ENCODE measurements at places on chromosomes 12 and 14.

DNA sequence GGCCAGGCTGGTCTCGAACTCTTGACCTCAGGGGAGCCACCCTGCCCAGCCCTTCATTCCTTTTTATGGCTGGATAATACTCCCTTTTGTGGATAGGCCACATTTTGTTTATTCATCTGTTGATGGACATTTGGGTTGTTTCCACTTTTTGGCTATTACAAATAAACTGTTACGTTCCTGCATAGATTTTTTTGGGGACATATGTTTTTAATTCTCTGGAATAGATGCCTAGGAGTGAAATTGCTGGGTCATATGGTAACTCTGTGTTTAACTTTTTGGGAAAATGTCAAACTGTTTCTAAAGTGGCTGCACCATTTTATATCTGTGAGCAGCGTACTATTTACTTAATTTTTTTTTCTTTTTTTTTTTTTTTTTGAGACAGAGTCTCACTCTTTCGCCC lies 9.8 kb downstream of the KMT5A start:
- no peak for DNase-seq

DNA sequence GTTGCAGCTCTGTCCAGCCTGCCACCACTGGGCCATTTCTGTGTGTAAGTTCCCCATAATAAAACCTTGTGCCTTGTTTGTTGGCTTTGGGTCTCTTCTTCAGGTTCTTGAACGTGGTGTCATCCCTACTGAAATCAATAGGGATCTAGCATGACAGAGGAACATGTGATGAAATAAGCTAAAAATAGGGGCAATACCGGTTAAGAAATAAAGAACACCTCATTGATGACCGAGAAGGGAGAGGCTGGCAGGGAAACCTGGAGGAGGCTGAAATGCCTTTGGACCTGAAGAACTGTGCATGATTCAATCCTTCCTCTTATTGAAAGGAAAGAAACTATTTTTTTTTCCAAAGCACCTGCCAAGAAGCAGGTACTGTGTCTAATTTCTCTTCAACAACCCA lies 172.3 kb downstream of the PPM1H start:
- no peak for DNase-seq

DNA sequence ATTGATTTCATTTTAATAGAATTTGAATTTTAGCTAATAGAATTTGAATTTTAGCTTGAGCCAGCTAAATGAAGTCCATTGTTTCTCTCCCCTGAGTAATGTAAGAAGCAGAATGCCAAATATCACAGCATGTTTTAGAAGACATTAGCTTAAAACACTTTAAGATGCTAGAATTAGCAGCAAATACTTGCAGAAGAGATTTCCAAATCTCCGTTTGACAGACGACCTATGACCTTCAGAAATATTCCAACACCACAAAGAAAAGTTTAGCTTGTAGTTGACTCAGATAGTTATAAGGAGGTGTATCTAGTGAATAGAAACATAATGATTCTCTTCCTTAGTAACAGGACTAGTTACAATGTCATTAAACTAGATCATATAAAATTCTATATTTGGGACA lies 51.7 kb upstream of the MYF6 start:
- DNase-seq: no peak

DNA sequence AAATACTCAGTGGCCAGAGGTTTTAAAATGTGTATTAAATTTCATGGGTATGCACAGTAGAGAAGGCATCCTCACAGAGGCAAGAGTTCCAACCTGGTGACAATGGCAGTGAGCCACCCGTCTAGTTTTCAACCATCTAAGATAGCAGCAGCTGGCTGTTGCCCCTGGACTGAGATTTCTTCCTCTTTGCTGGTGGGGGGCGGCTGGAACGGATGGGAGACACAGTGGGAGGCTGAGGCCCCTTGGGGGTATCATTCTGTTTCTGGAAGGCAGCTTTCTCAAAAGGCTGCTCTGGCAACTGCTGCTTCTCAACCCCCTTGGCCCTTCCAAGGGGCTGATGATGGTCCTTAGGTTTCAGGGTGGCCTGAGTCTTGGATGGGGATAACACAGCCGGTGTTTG lies 1.0 kb upstream of the IFFO1 start:
- no peak for DNase-seq

- no peak for DNase-seq
Measured at GRCh38 chr12:132525833-132526455, 36.0 kb downstream of the FBRSL1 start.

- DNase-seq: no peak
Measured at GRCh38 chr12:3685830-3686229, 67.1 kb downstream of the CRACR2A start.

DNA sequence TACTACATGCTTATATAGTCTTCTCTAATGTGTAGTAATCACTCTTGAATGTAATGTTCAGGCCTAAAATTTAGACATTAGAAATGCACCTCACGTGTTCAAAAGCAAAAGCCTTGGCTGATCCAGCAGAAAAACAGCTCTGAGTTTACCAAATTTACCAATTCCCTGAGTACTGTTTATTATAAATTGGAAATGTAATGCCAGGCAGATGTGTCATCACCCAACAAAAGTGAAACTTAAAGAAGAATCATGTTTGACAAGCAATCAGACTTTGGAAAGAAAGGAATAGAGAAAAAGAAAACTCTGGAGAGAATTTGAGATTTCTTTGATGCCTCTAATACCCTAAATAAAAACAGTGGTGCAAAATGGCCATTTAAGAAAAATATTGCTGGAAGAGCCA lies 26.5 kb upstream of the STRAP start:
- no peak for DNase-seq

GRCh38 chr12:6928703-6929407 lies 1.1 kb downstream of the ATN1 start:
- DNase-seq: no peak

- no peak for DNase-seq
Measured at GRCh38 chr12:66279123-66279712, 23.1 kb upstream of the HELB start.

DNA sequence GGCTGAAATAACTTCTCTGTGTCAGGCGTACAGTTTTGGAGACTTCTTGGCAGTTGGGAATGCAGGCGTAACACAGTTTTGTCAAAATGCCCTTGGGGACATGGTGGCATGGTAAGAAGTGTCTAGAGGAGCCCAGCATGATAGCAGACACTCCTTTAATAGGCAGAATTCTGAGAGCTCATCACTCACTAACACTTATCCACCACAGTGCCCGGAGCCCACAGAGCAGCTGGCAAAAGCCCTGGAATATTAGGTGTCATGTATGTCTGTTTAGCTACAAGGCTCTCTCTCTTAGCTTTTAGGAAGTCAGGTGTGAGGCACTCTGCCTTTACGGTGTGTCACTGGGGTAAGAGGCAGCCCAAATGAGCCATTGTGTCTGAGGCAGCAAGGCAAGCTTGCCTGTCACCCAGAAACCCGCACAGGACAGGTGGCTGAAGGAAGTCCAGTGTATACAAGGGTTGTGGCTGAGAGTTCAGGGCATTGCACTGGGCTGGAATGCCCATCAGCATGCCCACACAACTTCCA lies 96.3 kb downstream of the ESRRB start:
- DNase-seq: no peak

- no peak for DNase-seq
Measured at GRCh38 chr12:57837864-57838562, 8.5 kb downstream of the CTDSP2 start.

- no peak for DNase-seq
Measured at GRCh38 chr12:31477687-31478086, 113.2 kb downstream of the DENND5B start.

GRCh38 chr12:131913666-131914065 lies 15.4 kb upstream of the PUS1 start:
- no peak for DNase-seq

DNA sequence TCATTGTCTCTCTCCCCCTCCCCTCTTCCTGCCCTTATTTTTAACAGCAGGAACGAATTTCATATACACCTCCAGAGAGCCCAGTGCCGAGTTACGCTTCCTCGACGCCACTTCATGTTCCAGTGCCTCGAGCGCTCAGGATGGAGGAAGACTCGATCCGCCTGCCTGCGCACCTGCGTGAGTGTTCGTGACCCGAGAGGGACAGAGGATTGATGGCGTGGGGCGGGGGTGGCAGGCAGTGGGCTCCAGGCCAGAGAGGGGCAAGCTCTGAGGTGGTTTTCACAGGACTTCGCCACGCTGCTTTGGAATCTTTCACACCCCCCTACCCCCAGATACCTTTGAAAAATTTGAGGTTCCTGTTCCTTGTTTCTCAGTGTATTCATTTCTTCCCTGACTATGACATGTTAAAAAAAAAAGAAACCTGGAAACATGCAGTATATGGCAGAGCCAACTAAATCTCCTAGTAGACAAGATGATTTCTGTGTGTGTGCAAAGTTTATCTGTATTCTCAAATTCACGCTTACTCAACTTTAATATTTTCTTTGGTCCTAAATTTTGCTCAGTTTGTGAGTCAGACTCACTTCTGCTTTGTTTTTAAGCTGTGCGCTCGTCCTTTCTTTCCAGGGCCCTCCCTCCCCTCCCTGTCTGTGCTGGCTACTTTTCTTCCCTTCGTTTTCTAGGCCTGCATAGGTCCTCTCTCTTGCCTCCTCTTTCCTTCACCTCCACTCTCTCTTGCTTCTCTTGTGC lies 103.1 kb downstream of the ETV6 start:
- DNase-seq: no peak

DNA sequence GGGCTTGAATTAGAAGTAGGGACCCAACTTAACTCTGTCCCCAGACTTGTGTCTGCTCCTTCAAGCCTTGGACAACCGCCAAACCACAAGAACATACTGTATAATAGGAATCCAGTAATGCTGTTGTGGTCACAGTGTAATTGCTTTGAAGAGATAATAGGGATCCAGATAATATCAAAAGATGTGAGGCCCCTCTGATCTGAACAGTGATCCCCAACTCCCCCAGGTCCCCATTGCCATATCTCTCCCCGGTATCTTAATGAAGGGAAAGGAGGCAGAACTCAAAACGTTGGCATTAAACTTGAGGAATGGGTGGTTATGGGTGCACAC lies 8.5 kb upstream of the PLEKHH1 start:
- DNase-seq: no peak

DNA sequence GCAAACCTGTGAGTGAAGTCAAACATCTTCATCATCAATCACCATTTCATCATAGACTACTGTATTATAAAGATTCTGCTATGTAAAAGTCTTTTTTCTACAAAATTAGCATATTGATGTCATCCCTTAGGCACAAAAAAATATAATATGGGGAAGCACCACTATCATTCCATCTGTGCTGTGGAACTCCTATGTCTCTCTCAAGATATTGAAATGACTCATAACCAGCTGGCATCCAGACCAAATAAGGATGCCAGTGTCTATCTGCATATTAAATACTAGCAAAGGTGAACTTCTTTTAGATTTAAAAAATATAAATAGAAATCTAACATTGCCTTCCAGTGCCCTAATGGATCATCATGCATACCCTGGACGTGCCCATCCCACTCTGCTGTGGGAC lies 17.9 kb upstream of the DCAF5 start:
- DNase-seq: no peak

DNA sequence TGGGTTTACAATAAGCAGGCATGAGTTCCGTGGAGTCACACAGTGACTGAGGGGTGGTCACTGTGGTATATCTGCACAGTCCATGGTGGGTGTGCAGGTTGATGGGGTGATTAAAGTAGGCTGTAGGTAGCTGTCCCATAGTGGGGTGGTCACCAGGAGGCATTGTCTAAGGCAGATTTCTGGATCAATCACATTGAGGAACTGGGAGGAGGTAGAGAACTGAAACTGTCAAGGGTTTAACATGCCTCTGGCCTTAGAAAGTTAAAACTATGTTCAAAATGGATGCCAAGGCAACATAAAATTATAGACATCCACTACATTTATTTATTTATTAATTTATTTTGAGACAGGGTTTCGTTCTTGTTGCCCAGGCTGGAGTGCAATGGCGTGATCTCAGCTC lies 8.3 kb downstream of the ADCK1 start:
- no peak for DNase-seq

GRCh38 chr12:115691123-115691522 lies 586.4 kb downstream of the MED13L start:
- DNase-seq: no peak

Data from fibroblast of skin of left biceps (primary cell).